LHCN-M2 (cell line): ENCODE measurements at places on chromosomes 7 and 10.

DNA sequence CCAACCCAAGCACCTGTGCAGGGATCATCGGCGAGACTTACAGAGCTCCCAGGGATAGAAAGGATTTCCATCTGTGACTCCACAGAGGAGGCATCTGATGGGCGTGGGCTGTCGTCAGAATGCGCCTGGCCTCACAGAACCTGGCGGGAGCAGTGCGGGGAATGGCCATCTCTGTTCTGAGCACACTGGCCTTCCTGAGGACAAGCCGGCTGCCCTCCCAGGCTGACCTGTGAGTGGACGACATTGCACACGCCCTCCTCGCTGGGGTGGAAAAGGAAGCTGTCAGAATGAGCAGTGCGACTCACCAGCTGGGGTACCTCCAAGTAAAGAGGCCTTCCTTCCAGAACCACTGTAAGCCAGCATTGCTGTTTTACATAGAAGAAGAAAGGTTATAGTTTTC, 234.6 kb upstream of the PITRM1 start:
- DNase-seq = no peak

GRCh38 chr10:97867220-97867800, 17.7 kb downstream of the GOLGA7B start:
- no peak for DNase-seq

DNA sequence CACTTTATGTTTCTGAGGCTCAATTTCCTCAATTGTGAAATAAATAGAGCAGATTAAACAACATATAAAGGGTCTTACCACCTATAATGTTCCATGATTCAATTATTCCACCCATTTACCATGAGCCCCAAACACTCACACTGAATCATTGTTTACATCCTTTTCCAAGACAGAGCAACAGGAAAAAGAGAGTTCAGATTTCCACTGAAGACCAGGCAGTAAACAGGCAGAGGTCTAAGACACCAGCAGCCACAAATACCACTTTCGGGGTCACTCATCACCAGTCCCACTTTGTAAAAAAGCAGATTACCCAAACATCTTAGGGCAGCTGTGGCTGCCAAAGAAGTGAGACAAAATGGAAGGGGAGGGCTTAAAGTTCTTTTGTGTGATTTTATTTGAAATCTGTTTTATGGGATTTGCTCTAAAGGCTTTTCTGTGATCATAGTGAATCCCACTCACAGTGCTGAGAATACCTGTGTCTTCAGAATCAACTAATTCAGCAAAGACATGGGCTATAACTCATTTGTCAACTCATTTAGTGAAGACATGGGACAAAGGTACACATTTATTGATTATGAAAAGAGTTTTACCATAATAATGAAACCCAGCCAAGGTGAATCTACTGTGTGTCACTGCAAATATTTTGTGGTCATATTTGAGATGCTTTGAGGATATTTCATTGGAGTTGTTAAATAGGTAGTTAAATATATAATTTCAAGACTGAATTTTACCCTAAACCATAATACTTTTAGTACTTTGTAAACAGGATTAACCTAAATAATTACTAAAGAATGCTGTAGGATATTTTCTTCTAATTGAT, 24.8 kb upstream of the DLD start:
- peak; percentile 21 for DNase-seq

- DNase-seq = no peak
These were observed 16.9 kb upstream of the KIF5B start for GRCh38 chr10:32073128-32073527.

DNA sequence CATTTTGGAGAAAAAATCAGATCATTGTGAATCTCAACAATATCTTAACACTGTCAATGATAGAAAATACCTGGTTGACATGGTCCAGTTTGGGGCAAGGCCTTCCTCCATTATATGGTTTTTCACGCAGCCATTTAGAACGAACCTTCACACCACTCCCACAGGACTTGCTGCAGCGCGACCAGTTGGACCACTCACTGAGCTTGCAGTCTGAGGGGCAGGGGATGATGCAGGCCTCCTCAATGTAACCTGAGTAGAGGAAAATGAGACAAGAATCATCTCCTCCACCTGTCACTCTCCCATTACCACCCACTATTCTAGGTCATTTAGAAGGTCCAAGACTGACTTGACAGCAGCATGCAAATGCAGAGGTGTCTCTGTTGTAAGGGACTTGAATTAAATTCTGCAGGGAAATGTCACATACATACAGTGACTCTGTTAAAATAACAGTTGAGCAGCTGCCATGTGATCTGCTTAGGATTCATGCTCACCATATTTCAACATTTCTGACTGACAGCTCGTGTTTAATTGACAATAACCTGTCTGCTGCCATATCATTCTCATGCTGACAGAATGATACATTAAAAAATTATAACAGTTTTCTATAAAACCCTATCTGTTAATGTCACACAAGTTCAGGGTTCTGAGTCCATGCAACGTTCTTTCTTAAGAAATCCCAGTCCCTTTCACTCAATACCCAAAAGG, 403.0 kb downstream of the THSD7A start:
- DNase-seq = no peak

- no peak for DNase-seq
These were observed 80.8 kb downstream of the PTPRE start for GRCh38 chr10:127987467-127988380.

DNA sequence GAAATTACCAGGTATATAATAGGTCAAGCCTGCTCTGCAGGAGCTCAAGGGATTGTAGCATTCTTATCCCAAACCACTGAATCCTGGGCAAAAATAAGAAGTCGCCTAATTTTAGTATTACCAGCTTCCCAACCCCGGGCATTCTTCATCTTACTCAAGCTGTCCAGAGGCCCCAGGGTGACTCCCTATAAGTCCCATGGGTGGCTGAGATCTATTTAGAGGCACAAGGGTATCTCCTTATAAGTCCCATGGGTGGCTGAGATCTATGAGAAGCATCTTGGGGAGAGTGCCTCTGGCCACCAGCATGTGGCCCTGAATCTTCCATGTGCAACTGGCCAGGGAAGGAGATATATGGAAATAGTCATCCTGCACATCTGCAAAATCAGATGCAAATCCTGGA, 38.9 kb downstream of the PRSS2 start:
- no peak for DNase-seq

DNA sequence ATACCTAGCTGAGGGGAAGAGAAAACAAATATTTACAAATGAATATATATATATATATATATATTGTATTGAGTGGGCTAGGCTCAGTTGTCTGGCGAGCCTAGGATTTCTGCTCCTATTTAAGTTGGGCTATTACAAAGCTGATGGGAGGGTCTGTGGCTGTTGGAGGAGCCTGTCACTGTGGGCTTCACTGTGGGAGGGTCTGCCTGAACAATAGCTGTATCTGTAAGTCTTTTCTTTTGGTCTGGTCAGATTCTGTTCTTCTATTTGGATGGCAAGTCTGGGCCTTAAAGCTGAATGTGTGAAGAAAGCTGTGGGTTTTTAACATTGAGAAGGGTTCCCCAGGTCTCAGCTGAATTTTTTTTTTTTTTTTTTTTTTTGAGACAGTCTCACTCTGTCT, 220.6 kb upstream of the LYZL1 start:
- DNase-seq = no peak

- no peak for DNase-seq
These were observed 216.6 kb downstream of the MAD1L1 start for GRCh38 chr7:2016021-2016631.

- DNase-seq = peak; percentile 40
These were observed 1.3 kb downstream of the UBE2H start for GRCh38 chr7:129951226-129952085.

DNA sequence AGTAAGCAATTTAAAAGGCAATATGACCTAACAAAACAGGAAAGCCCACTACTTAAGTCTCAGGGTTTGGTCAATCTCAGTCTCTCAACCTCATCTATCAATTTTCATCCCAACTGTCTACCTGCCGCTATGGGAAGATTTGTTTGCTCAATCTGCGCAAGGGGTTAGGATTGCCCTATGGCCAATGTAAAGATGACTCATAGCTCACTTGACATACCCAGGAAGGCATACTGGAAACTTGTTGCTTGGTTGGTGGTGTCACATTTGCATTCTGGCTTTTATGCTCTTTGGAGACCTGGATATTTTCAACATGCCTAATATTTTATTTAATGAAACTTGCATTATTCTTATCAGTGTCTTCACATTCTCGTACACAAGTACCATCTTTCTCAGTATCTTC, 78.1 kb upstream of the TMEM196 start:
- no peak for DNase-seq

GRCh38 chr7:92889081-92889480, 52.7 kb upstream of the CDK6 start:
- DNase-seq = no peak

DNA sequence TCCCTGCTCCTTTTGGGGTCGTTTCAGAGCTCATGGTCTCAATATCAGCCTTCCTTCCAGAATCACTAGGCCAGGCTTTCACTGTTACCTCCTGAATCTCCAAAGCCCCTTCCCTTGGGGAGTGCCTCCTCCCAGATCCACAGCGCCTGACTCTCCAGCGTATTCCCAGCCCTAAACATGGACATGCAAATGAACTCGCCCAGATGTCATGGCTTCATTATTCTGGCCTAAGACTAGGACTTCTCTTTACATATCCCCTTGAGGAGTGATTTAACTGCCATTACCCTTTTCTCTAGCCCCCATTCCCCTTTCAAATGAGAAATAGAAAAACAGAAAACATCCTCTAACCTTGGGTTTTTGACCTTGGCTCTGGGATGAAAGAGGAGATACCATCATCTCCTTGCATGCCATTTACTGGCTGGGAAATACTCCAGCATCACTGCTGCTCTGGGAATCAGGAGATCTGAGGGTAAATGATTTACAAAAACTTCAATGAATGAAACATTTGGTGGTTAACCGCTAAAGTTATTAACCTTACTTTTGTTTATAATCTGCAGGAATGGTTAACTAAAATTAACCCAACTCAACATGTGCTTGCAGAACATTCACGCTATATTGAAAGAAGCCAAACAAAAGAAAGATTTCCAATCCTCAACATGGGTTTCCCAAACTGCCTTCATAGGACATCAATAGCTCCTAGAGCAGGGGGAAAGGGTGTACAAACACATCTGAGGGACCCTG, 37.0 kb downstream of the FAM171A1 start:
- DNase-seq = no peak

DNA sequence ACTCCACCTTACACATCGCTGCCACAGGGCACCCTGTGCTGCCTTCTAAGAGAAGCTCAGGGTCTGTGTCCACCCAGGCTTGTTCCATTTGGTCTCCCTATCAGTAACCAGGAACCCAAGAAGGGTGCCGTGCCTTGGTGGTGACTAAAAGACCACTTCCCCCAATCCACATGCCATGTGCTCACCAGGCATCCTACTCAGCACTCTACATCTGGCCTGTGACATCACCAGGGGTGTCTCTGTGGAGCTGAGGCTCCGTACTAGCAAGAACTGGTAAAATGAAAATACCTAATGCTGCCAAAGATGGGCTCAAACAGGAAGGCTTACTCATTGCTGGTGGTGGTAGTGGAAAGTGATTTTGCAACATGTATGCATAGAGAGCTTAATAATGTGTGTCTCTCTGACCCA, 19.0 kb upstream of the C10orf71 start:
- peak; percentile 32 for DNase-seq

- DNase-seq = peak; percentile 78
These were observed 45.0 kb downstream of the TMEM106B start for GRCh38 chr7:12256090-12256489.

DNA sequence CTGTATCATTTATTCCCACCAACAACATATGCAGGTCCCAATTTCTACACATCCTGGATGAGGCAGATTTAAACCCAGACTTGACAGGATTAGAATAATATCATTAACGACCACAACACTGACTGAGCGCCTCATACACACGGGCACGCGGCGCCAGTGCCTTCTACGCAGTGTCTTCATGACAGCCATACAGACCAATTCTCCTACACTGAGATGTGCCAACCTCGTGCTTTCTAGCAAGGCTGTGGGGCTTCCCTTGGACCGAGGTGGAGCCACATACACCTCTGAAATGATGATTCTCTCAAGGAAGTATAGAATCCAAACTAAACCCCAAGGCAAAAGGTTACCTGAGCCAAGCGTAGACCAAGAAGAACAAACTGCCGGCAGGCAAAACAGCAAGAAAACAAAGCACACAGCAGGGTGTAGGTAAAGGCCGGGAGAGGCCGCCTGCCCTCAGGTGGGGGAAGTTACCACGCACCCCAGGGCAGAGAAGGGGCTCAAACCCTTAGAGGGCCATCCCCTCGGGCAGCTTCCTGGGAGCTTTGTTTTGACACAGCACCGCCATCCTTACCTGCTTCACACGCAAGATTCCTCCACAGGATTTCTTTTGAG, 75.8 kb downstream of the DLG5 start:
- DNase-seq = no peak

DNA sequence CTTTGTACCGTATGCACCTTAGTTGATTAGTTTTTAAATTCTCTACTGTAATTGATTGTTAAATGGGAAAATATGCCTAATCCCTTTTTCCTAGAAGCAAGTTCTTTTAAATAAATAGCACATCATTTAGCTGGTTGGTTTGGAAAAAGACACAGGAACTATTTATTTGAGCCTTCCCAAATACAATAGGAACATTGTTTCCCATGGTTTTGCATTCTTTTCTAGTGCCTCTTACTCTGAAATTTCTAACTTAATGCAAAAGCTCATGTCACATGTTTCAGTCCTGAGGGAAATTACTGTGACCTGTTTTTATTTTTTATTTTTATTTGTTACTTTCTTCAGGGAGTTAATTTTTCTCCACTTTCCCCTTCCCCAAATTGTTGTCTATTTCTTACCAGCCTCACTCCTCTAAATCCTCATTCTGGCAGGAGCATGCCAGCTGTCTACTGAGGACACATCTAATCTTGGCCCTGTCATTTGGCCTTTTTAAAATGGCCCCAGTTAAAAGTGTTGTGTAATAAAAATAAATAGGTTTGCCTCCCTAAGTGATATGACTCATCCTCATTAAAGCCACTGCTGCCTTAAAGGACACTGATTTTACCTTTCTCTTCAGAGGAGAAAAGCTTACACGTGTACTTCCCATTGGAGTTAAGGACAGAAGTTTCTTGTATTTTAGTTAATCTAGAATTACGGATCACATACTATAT, 94.5 kb downstream of the PPP1R3A start:
- DNase-seq = peak; percentile 23

DNA sequence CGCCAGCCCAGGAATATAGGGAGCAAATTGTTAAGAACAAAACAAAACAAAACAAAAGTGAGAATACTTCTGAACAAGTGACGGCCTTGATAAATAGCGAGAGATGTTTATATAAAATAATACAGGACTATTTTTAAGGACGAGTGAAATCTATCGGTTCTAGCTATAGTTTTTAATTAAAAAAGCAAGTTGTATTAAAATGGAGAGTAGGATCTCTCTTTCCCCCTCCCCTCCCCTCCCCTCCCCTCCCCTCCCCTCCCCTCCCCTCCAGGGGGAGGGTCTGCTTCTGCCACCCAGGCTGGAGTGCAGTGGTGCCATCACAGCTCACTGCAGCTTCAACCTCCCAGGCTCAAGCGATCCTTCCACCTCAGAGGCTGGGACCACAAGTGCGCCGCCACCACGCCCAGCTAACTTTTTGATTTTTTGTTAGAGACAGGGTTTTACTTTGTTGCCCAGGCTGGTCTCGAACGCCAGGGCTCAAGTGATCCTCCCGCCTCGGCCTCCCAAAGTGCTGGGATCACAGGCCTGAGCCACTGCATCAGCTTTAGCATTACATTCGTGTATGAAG, 440 bp upstream of the TCAF1 start:
- no peak for DNase-seq

- DNase-seq = no peak
These were observed 147.8 kb downstream of the CYP26A1 start for GRCh38 chr10:93221521-93221920.
